Fibroblast of skin of left quadriceps (primary cell): ENCODE measurements at places on chromosomes 2 and 18.

- no peak for DNase-seq
These were observed 103.3 kb downstream of the NBAS start for GRCh38 chr2:15457868-15458267.

DNA sequence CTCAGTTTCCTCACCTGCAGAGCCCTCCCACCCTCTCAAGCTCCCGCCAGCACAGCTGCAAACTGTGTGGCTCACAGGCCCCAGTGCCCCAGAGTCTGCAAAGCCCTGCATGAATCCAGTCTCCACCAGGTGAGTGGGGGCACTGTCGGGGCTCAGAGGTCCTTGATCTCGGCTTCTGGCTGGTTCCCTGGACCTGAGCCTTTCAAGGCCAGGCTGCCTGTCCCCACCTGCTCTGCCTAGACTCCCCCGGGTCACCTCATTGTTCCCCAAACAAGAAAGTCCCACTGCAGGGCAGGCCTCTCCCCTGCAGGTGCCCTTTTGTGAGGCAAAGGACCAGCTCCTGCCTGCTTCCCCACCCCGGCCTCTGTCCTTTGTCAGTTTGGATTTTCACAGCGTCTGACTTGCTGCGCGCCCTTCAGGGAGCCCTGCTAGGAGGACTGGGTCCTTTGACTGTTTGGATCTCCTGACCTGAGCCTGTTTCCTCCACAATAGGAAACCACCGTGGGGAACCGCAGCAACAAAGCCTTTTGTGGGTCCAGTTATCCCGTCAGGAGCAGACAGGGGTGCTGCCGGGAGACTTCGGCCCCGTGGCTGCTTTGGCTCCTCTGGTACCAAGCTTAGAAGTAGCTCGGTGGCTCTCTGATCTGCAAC is 200.5 kb upstream of the HDAC4 start:
- DNase-seq: no peak

DNA sequence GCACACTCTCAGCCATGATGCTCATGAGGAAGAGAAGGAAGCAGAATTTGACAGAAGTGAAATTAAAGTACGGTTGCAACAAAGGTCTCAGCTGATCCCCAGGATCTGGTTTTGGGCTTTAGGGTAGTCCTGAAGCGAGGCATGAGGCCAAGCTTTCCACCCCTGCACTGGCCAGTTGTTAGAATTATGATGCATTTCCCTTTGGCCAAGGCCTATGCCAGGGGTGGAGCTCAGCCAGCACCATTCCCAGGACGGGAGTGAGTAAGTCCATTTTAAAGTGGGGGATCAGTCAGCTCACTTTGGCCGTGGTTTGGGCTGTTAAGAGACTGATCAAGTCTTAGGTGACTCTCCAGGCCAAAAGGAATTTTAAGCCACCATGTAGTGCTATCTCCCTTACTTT is 314.5 kb upstream of the MMADHC start:
- no peak for DNase-seq

- DNase-seq: peak; percentile 76
These were observed 35.3 kb downstream of the LRRFIP1 start for GRCh38 chr2:237662671-237663093.

- no peak for DNase-seq
These were observed 3.7 kb upstream of the AQP12A start for GRCh38 chr2:240687741-240688552.

GRCh38 chr2:66982766-66983165 is 414.4 kb upstream of the ETAA1 start:
- no peak for DNase-seq

GRCh38 chr2:97805776-97806175 is 92.4 kb downstream of the ZAP70 start:
- no peak for DNase-seq

DNA sequence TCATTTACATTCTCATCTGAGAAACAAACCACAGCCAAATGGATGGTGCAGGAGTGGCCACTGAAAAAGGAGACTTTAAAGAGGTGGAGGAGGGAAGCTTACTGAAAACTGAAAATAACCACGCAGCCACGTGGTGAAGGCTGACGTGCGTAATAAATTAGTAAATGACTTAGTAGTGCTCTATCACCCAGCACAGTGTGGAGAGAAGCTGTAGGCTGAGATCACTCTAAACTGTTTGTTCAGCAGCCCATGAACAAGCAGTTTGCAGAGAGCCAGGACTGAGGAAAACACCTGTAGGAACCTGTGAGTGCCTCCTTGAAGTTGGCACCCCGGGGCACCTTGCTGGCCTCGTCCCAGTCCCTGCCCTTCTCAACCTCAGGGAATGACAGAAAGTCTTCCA is 193.0 kb downstream of the TXNL1 start:
- DNase-seq: no peak

DNA sequence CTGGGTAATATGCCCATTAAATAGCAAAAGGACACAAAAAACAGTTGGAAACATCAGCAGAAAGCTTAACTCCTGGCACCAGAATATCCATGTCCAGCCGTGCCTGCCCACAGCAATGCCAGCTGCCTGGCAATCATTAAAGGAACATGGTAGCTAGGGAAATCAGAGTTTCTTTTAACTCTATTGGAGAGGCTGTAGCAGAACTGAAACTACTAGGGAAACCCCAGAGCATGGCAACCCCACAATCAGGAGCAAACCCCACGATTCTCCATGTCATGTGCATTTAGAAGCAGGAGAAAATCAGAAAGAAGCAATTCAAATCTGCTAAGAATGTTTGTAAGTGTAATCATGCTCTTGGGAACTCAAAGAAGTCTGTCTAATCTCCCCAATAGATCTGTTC is 409.0 kb upstream of the SMIM21 start:
- no peak for DNase-seq

GRCh38 chr2:216932113-216932862 is 72.4 kb upstream of the TNP1 start:
- DNase-seq: no peak

DNA sequence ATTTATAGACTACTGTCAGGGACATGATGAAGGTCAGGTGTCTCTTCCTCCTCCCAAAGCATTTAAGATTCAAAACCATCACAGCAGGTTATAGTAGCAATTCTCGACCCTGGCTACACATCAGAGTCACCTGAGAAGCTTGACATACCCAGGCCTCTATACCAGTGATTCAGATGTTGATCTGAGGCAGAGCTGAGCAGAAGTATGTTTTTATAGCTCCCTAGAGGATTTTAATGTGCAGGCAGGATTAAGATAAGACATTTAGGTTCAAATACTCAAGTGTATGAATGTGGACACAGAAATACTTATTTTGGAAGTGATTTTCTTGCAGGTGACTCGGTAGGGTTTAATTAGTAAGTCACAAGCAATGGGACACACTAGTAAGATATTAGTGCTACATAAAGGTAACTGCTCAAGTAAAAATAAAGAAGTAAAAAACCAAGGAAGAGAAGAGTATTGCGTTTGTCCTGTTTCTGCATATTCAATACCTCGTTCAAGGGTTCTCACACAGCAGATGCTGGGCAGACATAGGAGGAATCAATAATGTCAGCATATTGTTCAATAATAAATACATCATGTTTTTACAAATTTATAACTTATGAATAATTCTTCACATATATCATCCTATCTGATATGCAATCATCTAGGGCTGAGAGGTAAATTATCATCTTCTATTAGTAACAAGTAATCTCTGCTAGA is 7.0 kb downstream of the GCFC2 start:
- DNase-seq: no peak

DNA sequence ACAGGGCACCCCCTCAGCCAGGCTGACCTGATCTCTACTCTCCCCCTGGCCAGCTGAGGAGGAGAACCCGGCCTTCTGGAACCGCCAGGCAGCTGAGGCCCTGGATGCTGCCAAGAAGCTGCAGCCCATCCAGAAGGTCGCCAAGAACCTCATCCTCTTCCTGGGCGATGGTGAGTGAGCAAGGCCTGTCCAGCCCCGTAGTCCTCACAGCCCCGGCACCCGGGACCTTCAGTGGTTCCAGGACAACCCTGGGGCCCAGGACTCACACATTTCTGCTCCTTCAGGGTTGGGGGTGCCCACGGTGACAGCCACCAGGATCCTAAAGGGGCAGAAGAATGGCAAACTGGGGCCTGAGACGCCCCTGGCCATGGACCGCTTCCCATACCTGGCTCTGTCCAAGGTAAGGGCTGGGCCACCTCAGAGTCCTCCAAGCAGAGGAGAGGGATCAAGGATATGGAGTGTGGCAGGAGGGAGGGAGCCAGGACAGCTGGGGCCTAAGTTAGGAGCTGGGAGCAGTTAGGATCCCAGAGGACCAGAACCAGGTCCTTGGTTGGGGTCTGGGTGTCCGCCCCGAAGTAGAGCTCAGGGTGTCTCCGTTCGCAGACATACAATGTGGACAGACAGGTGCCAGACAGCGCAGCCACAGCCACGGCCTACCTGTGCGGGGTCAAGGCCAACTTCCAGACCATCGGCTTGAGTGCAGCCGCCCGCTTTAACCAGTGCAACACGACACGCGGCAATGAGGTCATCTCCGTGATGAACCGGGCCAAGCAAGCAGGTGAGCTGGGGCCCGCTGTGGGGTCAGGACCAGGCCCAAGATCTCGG is 555 bp downstream of the ALPI start:
- no peak for DNase-seq

DNA sequence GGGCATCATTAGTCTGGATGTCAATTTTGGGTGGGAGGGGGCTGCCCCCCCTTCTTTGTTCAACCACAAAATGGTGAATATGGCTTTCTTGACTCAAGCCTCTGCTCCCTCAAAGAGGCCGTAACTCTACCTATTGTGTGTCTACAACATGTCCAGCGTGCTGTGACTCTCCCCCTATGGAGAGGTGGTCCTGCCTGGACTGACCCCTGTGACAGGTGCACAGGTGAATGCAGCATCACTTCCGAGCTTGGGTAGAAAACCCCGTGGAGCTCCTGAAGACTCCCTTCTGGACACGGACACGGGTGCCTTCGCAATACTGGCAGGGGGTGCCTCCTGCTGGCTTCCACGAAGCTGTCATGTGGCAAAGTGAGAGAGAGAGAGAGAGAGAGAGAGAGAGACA is 397.8 kb downstream of the GALR1 start:
- DNase-seq: no peak
